ENCODE measurements at places on chromosomes 7 and 10.
A peak's percentile ranks its signal among the peaks of the same experiment; 100 is the strongest.

GRCh38 chr7:145860809-145861208 lies 255.8 kb upstream of the CNTNAP2 start:
- no peak for DNase-seq

DNA sequence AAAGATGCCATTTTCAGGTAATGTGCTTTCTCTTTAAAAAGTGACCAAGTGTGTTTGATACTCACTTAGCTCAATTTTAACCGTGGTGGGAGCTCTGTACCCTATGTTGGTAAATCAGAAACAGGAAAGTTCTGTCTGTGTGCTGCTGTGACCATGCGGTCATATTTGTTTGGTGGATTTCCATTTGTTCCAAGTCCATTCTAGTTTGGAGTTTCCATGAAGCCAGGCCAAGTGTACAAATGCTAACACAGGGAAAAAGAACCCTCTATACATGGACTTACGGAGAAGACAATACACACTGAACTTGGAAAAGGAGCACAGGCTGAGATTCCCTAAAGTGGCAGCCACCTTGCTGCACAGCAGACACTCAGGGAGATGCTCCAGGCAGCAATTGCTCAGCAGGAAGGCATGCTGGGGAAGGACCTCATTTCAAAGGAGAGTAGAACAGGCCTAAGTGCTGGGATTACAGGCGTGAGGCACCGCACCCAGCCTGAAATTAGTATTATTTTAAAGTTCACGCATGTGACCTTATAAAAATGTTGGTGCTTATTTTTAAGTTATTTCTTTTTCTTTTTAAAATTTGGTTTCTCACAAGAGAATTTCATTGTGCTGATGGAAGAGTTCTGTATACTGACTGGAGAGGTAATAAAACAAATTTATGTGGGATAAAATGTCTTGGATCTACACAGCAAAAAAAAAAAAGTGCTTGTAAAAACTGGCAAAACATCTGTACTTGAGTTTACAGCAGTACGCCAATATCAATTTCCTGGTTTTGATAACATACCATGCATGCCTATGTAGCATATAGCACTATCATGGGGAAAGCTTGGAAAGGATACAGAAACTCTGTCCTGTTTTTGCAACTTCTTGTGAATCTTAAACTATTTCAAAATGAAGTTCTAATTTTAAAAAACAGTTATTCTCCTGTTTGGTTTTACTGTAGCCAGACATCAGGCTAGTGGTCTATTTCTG lies 436.2 kb downstream of the KCNMA1 start:
- peak; percentile 56 for DNase-seq

DNA sequence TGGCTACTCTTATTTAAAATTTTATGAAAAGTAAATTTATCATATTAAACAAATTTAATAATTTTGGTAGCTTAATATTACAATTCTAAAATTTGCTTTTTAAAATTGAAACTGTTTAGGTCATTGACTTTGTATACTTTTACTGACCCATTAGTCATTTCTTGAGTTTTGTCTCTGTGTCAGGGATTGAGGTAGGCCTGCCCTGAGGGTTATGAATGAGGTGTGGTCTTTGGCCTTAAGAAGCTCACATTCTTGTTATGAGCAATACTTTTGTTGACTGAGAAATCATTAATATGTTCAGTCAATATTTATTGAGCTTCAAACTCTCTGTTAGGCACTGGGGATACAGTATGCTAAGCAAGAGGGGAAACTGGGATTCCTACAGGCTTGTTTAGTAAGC lies 47.0 kb upstream of the RPA3 start:
- no peak for DNase-seq

DNA sequence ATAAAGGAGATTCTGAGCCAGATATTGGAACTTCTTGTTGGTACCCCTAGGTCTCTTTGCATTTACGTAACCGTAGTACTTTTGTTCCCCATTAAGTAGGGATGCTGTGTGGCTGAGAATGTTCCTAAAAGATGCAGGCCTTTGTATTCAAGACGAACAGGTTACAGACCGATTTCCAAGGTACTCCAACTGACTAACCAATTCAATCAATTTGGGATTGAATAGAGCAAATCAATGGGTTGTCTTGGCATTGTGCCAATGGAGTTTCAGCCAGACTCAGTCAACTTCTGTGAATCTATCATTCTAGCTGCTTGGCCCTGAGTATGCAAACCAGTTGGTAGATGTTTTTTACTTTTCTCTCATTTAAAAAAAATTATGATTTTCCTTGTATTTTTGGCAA lies 347.3 kb upstream of the NPVF start:
- no peak for DNase-seq

DNA sequence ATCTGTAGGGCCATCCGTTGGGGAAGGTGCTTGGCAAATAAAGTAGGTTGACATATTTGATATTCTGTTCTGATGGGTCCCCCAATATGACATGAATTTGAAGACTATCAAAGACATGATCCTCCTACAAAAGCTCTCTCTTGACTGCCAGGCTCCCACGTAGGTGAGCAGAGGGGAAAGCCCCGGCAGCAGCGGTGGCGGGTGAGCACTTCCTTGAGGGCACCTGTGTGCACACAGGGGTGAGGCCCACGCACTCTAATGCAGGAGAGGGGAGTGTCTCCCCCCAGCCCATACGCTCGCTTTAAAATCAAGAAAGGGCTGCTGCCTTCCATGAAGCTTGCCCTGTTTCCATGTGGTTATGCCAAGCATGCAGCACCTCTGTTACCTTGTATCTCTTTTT lies 100.4 kb downstream of the TAX1BP1 start:
- no peak for DNase-seq

DNA sequence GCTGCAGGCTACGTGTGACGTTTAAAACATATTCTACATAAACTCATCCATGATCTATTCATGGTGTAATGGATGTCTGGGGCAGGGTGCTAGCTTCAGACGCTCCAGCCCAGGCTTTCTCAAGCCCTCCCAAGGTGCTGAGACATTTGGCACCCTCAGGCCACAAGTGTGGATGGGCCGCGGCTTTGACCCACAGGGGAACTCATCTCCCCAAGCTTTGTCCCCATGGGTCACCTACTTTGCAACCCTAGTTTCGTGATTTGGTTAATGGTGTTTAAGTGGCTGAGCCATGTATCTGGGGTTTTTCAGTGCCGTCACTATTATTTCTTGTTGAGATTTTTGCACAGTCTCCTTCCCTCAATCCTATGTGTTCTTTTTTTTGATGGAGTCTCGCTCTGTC lies 66.0 kb downstream of the GRK5 start:
- DNase-seq = no peak

GRCh38 chr7:25427721-25428120 lies 199.4 kb upstream of the NPVF start:
- DNase-seq = no peak

DNA sequence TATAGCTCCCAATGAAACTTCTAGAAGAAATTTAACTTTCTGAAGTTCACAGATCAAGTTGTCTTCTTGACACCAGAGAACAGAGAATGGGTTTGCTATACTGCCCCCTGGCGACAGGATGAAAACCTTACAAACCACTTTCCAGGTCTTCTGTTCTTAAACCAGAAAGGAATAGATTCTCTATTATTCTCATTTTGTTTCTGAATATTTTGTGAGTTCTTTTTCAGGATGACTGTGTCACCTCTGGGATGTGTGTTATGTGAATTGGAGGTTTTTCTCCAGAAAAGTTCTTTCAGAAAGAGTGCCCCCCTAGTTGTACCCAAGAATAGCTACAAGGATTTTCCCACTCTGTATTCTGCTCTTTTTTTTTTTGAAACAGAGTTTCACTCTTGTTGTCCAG lies 6.3 kb downstream of the IFT22 start:
- peak; percentile 24 for DNase-seq

GRCh38 chr7:133382775-133383559 lies 130.1 kb downstream of the EXOC4 start:
- no peak for DNase-seq
